ENCODE measurements at places on chromosomes 2 and 18. TPM values are rescaled to one million over a fixed set of nuclear protein-coding genes. Genes with fewer than 3 reads are reported as not detected.

GRCh38 chr18:53747663-53748160 lies 476.8 kb downstream of the MBD2 start:
- H3K27ac ChIP-seq: no peak overlapping the region
- H3K27me3 ChIP-seq: no peaks in the 10 kb centered on the region
- DNase-seq: no peak

LINC00305 gene
- not detected for total RNA-seq

- no peaks in the 10 kb centered on the region for H3K36me3 ChIP-seq
- H3K27ac ChIP-seq: peak overlapping the region; percentile 72
- H3K4me3 ChIP-seq: no peak overlapping the region
- DNase-seq: peak; percentile 48
- H3K27me3 ChIP-seq: no peaks in the 10 kb centered on the region
Observed at GRCh38 chr2:128311755-128312341, 6.8 kb downstream of the HS6ST1 start.

DNA sequence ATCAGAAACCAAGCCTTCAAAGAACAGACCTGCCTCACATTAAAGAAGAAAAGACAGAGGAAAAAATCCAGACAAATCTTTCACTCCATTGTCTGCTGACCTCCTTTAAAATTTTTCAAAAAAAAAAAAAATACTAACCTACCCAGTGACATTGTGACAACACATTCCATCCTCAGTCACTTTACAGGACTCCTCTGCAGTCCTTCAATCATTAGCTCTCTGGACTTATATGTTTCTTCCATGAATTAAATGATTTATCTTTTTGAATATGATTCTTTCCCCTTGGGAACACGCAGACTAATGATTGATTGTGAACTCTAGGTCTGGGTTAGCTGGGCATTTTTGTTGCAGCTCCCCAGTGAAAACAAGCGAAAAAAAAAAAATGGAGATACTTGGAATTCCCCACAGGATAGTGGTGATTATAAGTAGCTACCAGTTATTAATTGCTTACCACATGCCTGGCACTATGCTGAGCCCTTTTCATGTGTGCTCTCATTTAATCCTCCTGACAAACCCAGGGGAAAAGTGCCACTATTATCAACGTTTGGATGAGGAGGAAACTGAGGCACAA lies 261.3 kb upstream of the NCKAP5 start:
- no peaks in the 10 kb centered on the region for H3K36me3 ChIP-seq
- no peaks in the 10 kb centered on the region for H3K27me3 ChIP-seq
- no peaks in the 10 kb centered on the region for H3K4me1 ChIP-seq
- H3K4me3 ChIP-seq: no peak overlapping the region
- DNase-seq: no peak
- no peak overlapping the region for H3K27ac ChIP-seq

DNA sequence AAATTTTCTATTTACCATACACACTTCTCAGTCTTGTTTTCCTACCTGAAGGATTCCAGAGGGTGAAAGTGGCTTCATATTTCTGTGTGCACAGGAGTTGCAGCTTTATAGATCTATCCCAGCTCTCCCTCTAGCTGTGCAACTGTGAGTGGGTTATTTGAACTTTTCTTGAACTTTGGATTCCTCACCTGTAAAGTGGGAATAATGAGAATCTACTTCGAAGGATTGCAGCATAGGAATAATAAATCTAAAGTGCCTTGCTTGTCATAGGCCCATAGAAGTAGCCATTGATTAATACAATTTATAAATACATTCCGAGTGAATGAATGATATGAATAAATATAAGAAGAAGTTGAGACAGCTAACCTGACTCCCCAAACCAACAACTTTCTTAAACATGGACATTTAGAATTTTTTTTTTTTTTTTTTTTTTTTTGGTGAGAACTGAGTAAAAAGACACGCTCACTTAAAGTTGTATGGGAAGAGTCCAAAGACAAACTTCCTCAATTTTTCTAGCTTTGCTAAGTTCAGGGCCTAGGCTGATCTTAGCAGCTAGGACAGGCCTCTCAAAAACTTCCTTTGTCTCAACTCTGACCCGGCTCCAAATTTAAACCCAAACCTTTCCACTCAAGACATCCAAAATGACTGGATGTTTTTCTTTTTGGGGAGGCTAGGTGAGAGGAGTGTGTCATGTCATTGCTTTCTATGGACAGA lies 203.3 kb upstream of the FBXO11 start:
- no peaks in the 10 kb centered on the region for H3K36me3 ChIP-seq
- peaks cover 6% of the 10 kb centered on the region for H3K4me1 ChIP-seq
- no peak for DNase-seq

DNA sequence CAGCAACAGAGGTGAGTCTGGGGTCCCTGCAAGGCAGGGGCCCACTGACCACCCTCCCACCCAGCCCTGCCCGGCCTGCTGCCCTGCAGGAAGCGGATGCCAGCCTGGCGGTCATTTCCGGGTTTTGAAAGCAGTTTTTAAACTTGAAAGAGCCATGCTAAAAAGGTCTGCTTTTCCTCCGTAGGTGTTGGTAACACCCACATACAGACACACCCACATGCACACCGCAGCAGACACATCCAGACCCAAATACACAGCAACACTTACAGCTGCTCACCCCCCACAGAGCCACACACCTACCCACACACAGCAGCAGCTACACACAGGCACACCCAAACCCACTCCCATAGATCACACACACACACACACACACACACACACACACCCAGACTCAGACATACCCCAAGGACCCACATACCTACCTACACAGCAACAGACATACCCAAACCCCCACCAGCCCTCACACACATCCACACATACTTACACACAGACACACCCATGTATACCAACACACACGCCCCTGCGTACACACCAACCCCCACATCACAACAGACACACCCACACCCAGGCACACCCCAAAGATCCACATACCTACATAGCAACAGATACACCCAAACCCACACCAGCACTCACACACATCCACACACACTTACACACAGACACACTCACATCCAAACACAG lies 7.6 kb downstream of the ZFP36L2 start:
- no peaks in the 10 kb centered on the region for H3K27me3 ChIP-seq
- no peaks in the 10 kb centered on the region for H3K36me3 ChIP-seq
- peak overlapping the region; percentile 91 for H3K27ac ChIP-seq
- peaks cover 58% of the 10 kb centered on the region for H3K4me1 ChIP-seq

DNA sequence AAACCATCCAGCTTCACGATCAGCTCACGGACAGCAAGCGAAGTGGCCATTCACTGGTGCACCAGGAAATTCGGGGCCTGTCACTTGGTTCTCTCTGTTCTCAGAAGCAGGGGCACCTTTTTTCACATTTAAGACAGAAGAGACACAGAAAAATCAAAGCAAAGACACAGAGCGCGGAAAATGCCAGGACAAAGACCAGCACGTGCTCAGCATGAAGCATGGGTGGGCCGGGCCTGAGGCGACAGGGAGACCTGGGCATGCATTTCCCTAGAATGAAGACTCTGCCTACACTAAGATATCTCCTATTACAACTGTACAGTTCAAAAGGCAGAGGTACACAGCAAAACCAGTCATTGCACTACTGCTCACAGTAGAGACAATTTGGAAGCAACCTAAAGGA lies 117.4 kb upstream of the ID2 start:
- DNase-seq: no peak
- H3K27ac ChIP-seq: no peak overlapping the region
- no peak overlapping the region for H3K4me3 ChIP-seq

DNA sequence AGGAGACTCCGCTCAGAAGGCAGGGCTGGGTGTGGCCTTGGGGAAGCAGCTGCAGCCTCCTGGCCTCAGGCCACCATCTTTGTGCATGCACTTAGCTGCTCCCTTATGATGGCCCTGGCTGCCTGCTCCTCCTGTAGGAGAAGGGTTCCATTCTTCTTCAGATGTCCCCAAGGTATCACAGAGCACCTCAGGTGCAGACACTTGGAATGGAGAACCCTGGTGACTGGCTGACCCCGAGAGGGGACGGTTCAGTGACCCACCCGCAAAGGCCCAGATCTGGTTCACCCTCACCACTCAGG lies 9.6 kb downstream of the GPAT2 start:
- H3K4me1 ChIP-seq: no peaks in the 10 kb centered on the region
- DNase-seq: no peak
- no peak overlapping the region for H3K27ac ChIP-seq
- no peaks in the 10 kb centered on the region for H3K36me3 ChIP-seq
- no peaks in the 10 kb centered on the region for H3K27me3 ChIP-seq

CCDC121 gene
- total RNA-seq: 0.98 TPM

GRCh38 chr2:234978466-234979203 lies 26.8 kb downstream of the SH3BP4 start:
- no peak for DNase-seq
- H3K4me1 ChIP-seq: peaks cover 19% of the 10 kb centered on the region
- no peaks in the 10 kb centered on the region for H3K27me3 ChIP-seq
- H3K27ac ChIP-seq: peak overlapping the region; percentile 9

EFEMP1 gene
- total RNA-seq: 11.2 TPM

- H3K4me3 ChIP-seq: no peak overlapping the region
- H3K36me3 ChIP-seq: no peaks in the 10 kb centered on the region
- H3K27ac ChIP-seq: no peak overlapping the region
- no peaks in the 10 kb centered on the region for H3K27me3 ChIP-seq
- no peaks in the 10 kb centered on the region for H3K4me1 ChIP-seq
- DNase-seq: no peak
Observed at GRCh38 chr2:128373451-128374000, 54.9 kb upstream of the HS6ST1 start.

PAX8 gene
- 0.19 TPM for total RNA-seq

DNA sequence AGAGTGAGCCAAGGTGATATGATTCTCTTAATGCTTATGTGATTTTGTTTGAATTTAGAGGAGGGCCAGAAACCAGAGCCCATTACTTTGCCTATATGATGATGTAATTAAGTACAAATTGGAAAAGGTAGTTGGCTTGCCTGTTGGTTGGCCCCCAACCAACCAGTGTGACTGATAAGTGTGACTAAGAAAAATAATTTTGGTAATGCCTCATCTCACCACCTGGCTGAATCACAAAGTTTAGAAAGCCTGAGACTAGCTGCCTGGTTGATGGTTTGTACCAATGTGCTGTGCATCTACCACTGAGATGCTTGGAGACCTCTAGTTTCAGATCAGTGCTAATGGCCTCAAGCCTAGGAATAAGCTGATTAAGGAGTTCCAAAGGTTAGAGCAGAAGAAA lies 338.7 kb downstream of the CDH2 start:
- DNase-seq: no peak
- no peak overlapping the region for H3K4me3 ChIP-seq
- no peak overlapping the region for H3K27ac ChIP-seq

RGPD4 gene
- not detected for total RNA-seq

GRCh38 chr2:9908639-9909038 lies 42.9 kb upstream of the GRHL1 start:
- H3K36me3 ChIP-seq: peaks cover 4% of the 10 kb centered on the region
- H3K4me3 ChIP-seq: no peak overlapping the region
- no peaks in the 10 kb centered on the region for H3K27me3 ChIP-seq

DNA sequence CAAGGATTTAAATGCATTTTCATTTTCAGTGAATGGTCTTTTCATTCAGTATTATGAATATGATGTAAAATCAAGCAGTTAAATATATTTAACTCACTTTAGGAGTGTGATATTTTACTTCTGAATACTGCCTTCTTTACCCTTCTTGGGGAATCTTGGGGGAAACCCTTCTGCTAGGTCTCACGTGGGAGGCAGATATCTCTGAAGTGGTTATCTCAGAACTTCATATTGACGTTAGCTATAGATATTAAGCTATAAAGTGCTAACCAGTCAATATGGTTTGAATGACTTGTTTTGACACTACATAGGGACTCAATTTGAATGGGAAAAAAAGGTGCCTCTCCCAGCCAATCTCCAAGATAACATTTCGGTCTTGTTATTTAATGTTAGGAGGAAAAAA lies 9.8 kb downstream of the REL start:
- no peaks in the 10 kb centered on the region for H3K36me3 ChIP-seq
- H3K4me3 ChIP-seq: no peak overlapping the region
- H3K27me3 ChIP-seq: no peaks in the 10 kb centered on the region
- DNase-seq: no peak
- H3K4me1 ChIP-seq: no peaks in the 10 kb centered on the region

DNA sequence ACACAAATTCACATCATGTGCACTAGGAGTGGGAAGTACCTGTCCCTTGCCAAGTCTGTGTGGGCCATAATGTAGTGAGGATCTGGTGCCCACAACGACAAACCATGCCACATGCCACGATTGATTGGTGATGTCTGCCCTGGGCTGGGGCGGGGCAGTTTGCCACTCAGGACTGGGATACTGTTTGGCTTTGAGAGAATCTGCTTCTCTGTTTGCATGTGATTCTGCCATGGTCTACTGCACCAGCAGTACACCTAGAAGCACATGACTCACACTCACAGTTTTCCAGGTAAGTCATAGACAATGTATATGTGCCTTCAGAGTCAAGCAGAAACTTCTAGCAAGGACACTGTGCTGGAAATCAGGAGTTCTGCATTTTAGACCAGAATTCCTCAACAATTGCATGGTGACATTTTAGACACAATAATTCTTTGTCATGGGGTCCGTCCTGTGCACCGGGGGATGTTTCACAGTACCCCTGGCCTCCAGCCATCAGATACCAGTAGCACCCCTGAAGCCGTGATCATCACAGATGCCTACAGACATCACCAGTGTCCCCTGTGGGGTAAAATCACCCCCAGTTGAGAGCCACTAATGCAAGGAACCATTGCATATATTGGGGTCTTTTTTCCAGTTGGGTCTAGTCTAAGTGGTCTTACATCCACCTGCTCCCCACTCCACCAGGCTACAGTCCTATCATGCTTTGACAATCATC lies 278.3 kb downstream of the EIPR1 start:
- no peak for DNase-seq
- no peaks in the 10 kb centered on the region for H3K36me3 ChIP-seq
- H3K27me3 ChIP-seq: no peaks in the 10 kb centered on the region

SLC25A12 gene
- total RNA-seq: 83.6 TPM

DNA sequence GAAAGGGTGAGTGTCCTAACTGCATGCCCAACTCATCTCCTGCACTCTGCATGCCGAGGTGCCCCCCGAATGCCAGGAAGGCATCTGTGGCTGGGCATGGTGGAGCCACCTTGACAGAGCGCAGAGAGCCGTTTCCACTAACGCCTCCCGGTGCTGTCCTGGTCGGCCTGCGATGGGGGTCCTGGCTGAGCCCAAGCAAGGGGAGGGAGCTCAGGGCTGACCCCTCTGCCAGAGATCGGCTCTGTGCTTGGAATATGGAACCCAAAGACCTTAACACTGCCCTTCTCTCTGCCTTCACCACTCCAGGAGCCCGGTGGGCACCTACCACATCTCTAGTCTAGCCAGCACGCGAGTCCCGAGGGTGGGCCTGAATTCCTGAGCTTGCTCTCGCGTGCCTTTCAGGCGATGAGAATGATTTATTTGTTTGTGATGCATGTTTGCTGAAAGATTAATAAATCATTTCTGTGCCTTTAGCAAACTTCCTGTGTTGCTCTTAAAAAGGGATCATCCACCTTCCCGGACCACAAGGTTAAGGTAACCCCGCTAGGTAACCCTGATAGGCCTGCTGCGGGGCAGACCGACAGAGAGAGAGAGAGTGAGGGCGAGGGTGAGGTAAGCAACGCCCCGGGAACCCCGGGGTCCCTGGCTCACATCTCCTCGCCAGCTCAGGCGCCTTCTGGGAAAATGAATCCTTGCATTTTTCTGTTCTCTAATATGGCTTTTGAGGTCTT lies 35.3 kb downstream of the PDIA6 start:
- no peak overlapping the region for H3K4me3 ChIP-seq
- no peak for DNase-seq
- peaks cover 43% of the 10 kb centered on the region for H3K36me3 ChIP-seq
- no peak overlapping the region for H3K27ac ChIP-seq

GRCh38 chr2:69152847-69153583 lies 140.0 kb downstream of the ANTXR1 start:
- no peaks in the 10 kb centered on the region for H3K27me3 ChIP-seq
- H3K4me3 ChIP-seq: no peak overlapping the region
- DNase-seq: no peak
- H3K4me1 ChIP-seq: no peaks in the 10 kb centered on the region
- H3K27ac ChIP-seq: no peak overlapping the region
- peaks cover 5% of the 10 kb centered on the region for H3K36me3 ChIP-seq
